Stimulated activated naive CD4-positive, alpha-beta T cell treated with Interleukin-2 at 50 U/mL for 16 hours (primary cell): ENCODE measurements at places on chromosomes 5 and 9.

GRCh38 chr5:88845081-88845697 is 37.8 kb downstream of the MEF2C start:
- DNase-seq: no peak

DNA sequence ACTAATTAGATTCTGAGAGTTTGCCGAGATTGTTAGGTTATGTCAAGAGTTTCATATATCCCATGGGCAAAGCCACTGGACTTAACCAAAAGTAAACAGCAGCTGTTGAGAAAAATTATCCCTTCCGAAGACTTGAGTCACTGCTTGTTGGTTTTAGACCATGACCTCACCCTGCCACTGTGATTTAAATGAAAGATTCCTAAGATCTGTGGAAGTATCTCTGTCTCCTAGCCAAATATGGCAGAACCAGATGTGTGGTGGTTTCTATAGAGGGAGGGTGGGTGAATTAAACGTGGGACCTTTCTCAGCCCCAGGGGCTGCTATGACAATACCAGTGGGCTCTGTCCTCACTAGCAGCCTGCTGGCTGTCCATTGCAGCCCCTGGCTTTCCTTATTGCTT is 19.3 kb downstream of the DMRT3 start:
- no peak for DNase-seq

DNA sequence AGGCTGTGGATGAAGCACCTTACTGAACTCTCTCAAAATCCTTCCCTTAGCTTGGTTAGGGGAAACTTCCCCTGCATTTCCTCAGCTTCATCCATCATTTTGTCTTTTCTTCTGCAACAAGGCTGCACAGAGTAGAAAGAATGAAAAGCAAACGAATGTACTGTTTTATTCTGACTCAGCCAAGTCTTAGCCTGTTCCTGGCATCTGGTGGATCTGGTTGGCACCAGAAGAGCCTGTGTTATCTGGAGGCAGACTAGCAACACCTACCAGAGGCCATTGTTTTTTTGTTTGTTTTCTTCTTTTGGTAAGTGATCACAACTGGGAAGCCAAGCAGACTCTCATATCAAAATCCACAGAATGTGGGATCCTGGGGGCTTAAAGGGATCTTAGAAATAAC is 200.7 kb downstream of the FANCC start:
- DNase-seq: no peak

- no peak for DNase-seq
These were observed 267.0 kb upstream of the NUDT12 start for GRCh38 chr5:103829585-103829984.

GRCh38 chr5:116521173-116521872 is 53.3 kb downstream of the SEMA6A start:
- no peak for DNase-seq

GRCh38 chr5:35317586-35317985 is 87.3 kb upstream of the PRLR start:
- DNase-seq: no peak

DNA sequence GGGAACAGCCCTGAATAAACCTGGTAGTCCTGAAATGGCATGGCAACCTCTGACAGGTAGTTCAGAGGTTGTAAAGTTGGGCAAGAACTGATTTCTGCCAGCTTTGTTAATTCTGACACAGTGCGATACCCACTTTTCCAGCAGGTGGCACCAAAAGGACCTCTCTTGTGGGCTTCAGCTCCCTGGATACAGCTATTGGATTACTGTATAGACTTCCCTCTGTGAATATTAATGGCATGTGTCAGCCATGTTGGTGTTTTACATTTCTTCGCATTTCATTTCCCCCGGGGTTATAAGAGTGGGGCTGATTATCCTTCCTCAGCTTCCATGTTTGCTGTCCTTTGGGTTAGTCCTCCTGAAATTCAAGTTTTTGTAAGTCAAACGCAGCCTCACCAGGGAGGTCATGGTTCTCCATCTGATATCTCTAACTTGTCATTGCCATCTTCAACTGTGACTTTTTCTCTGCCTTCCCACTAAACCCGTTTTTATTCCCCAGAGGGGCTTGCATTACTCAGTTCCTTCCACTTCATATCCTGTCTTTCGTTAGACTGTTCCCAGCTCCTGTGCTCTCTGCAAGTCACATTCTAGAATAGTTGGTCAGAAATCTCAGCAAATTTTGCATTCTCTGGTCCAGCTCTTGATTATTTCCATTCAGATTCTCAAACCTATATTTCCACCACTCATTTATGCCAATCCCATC is 135.6 kb downstream of the LIFR start:
- no peak for DNase-seq

DNA sequence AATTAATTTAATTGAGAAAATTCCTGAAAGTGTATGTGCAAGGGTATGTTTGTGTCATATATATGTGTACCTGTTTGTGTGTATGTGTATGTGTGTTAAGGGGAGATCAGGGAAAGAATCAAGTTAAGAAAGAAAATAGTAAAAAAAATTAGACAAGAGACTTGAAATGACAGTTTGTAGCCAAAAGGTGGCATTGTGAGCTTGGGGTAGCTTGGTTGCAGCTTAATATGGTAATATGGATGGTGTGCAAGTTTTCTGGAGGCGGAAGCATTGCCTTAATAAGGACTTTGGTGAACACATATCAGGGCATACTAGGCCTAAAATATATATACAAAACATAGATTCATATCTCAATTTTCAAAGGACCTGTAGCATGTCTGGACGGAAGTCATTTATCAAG is 129.9 kb downstream of the INSYN2B start:
- DNase-seq: no peak
